ENCODE measurements at places on chromosomes 12 and 14. TPM values are rescaled to one million over a fixed set of nuclear protein-coding genes. Genes with fewer than 3 reads are reported as not detected.

DNA sequence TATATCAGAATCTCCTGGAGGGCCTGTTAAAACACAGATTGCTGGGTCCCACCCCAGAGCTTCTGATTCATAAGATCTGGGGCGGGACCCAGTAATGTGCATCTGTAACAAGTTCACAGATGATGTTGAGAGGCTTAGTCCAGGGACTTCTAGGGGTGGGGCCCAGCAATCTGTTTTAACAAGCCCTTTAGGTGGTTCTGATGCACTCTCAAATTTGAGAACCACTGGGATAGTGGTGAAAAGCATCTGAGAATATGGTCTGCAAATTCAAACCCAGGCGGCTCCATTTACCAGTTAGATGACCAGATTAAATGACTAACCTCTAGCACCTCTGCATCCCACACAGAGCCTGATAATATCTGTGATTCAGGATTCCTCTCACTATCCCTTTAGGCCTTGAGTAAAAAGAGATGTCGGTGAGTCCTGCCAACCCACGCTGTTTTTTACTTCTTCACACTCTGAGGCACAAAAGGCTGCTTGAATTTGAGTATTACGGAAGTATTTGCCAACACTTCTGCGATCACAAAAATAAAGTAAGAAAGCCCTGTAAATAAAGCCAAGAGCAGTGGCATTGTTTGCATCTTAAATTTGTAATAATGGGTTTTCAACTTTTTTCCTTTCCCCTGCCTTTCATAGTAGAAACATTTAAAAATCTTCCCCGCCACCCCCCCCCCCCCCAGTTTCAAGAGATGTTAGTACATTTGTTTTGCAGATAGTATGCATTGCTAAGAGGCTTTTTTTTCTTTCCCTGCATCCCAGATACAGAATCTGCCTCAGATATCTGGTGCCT is 1.8 kb upstream of the FRS2 start:
- DNase-seq, result no peak

- DNase-seq, result peak; percentile 53
Observed at GRCh38 chr12:1691123-1692007, 495 bp downstream of the ADIPOR2 start.

- DNase-seq, result no peak
Observed at GRCh38 chr14:72793156-72793939, 100.6 kb downstream of the DPF3 start.

Gene SDS
- not detected for total RNA-seq

GRCh38 chr14:67630186-67630585 is 10.5 kb downstream of the ARG2 start:
- no peak for DNase-seq

DNA sequence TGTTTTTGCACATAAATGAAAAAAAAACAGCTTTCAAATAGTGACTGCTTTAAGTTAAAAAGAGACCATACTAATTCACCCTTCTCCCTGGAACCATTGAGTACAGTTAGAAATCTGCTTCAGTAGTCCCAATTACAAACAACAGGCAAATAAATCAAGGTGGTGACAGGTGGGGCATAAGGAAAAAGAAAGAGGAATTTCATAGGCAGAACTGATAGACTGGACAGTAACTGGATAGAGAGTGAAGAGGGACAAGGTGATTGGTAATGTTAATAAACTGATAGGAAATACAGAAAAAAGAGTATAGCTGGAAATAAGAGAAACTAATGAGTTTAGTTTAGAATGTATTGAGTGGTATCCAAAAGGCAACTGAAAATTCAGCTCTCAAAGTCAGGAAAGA is 56.0 kb downstream of the SLC41A2 start:
- DNase-seq, result no peak

DNA sequence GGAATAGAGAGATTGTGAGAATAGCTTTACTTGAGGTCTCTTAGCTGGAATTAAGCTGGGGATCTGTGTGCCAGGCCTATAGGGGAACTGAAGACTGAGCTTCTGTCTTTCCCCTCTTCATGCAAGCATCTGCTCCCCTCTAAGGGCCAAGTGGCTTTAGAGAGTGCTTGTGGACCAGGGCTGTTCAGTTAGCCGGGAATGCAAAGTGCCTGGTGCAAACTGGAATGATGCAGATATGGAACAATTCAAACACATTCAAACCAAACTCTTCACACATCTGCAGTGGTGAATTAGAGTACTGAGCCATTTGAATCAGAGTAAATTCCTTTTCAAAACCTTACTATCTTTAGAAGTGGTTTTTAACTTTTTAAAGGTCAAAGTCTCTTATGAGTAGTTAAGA is 99.0 kb downstream of the LIN7A start:
- no peak for DNase-seq

DNA sequence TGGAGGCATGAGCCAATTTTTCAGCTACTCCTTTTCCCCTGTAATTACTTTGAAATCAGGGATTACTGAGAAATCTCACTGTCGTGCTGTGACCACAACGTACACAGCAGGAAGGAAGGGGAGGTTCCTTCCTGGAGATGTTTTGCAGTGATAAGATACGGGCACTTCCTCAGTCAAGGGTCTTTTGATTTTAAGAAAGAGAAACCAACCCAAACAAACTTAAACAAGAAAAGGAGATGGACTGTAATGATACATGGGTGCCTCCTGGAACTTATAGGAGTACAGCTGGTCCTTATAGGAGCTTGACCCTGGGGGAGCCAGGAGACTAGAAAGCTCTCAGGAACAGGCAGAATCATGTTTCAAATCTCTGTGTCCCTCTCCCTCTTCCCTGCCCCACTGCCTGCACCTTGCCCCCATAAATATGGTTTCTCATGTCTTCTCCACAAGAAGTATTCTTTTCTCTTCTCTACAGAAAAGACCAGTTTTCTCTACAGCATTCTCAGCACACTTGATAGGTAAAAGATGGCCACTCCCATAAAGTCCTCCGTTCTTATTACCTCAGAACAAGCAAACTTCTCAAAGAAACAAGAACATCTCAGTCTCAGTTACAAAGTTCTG is 281.1 kb upstream of the AMIGO2 start:
- peak; percentile 66 for DNase-seq

DNA sequence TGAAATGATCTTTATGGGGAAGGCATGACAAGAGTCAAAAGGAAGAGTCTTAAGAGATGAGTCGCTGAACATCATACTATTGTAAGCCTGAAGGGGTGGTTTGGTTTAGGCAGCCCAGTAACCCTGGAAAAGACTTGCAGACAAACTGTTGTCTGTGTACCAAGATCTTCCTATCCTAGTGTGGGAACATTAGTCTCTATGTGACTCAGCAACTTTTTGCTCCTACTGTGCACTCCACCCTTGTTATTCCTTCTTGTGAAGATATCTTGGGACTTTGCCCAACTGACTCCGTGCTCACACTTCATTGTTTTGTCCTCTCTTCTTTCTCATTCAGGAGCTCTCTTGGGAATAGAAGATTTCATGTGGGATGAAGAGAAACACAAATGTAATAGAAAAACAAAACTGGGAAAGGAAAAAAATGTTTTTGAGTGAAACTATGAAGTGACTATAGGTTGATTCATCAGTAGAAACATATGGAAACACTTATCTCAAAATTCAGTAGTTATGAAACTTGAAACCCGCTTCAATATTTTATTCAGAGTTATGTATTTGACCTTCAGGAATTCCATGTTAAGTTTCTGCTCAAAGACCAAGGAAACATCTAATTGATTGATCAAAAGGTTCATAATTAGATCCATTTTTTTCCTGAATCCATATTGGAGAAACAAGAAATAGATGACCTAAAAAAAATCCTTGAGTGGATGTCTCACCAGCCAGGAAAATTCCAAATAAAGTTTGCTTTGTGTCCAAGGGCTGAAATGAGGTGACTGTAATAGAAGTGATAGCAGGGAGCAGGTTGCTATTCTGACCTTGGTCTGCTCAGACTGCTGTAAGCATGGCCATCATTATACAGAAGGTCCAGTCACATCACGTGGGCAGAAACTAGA is 67.2 kb downstream of the BTG1 start:
- DNase-seq, result no peak

- no peak for DNase-seq
Observed at GRCh38 chr14:80150301-80150700, 61.0 kb downstream of the DIO2 start.

DNA sequence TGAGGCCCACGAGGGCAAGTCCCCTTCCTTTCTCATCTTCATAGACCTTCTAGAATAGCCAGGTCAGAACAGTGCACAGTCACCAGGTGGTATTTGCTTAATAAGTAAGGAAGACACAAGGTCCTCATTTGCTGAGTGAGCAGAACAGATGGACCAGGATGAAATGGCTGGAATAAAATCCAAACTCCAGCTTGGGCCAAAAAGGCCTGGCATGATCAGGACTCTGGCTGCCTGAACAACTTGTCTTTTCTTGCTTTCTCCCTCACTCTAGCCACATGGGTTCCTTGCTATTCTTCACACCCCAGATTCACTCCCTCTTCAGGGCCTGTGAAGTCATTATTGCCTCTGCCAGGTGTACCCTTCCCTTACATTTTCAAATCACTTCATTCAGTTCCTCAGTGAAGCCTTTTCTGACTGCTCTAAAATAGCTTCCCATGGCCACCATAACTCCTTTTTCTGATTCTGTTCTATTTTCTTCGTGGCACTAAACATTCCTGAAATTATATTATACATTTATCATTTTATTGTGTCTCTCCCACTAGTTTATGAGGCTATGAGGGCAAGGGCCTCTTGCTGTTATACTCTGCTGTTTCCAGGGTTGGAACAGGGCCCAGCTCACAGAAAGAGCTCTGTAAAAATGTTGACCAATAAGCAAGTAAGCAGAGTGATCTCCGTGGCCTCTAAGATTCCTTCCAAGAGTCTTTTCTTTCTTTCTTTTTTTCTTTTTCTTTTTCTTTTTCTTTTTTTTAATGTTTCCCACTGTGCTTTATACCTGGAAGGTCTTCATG is 150.8 kb downstream of the TTC8 start:
- DNase-seq, result no peak

DNA sequence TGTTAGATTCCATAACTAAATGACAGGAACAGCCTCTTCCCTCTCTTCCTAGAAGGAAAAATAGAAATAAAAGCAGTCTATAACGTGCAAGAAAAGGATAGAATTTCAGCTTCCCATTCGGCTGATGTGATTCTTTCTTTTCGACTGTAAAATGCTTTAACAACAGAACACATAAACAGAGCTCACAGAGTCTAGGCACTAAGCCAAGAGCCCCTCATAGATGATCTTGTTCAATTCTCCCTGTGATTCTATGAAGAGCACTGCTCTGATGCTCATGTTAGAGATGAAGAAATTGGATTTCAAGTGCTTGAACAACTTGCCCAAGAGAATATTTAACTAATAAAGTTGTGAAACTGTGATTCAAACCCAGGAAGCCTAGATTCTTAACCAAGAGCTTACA is 232.7 kb downstream of the RPAP3 start:
- DNase-seq, result no peak

DNA sequence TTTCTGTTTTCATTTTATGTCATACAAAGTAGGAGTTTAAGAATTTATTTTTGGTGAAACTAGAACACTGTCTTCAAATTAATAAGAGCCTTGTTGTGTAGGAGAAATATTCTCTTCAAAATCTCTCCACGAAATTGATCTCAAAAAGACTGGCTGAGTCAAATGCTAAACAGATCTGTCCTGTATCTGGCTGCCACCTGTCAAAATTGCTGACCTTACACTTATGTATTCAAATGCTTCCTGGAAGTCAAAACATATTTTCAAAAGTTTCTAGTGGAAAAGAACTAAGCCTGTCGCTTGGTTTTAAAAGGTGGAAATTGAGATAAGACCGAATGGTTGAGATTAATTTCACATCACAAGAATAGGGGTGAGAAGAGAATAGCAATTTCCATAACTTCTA is 121.4 kb downstream of the RGS6 start:
- DNase-seq, result no peak

Gene PAPLN
- total RNA-seq, result 0.45 TPM

Gene PPP1R1A
- not detected for total RNA-seq

Gene SERPINA1
- total RNA-seq, result not detected

- DNase-seq, result no peak
Observed at GRCh38 chr12:129163861-129164260, 310.6 kb downstream of the GLT1D1 start.
